Effector CD4-positive, alpha-beta T cell (primary cell): ENCODE measurements at places on chromosomes 2 and 18.

- DNase-seq: no peak
These were observed 44.0 kb downstream of the COLEC12 start for GRCh38 chr18:456361-457139.

DNA sequence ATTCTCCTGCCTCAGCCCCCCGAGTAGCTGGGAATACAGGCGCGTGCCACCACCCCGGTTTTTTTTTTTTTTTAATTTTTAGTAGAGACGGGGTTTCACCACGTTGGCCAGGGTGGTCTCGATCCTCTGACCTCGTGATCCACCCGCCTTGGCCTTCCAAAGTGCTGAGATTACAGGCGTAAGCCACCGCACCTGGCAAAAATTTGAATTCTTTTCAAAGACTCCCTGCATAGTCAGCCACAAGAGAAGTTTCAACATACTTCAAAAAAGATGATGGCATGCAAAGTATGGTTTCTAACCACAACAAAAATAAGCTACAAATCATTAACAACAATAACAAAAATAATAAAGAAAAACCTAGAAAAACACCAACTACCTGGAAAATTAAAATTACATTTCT is 22.0 kb downstream of the HYCC2 start:
- no peak for DNase-seq

DNA sequence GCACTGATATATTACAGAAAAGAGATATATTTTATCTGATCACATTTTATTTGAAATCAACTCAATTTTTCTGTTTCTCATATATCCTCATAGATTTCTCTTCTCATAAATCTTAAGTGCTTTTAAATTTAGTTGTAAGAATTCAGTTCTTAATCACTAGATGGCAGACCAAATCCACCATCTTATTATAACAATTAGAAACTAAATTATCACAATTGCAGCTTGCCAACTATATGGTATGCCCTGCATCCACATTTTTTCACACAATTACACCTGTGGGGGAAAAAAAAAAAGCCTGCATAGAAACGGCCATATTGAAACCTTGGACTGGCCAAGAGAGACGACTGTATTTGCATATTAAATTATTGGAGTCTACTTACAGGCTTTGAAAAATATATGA is 64.4 kb downstream of the COL5A2 start:
- no peak for DNase-seq

GRCh38 chr2:8833853-8834252 is 3.6 kb downstream of the KIDINS220 start:
- DNase-seq: no peak

DNA sequence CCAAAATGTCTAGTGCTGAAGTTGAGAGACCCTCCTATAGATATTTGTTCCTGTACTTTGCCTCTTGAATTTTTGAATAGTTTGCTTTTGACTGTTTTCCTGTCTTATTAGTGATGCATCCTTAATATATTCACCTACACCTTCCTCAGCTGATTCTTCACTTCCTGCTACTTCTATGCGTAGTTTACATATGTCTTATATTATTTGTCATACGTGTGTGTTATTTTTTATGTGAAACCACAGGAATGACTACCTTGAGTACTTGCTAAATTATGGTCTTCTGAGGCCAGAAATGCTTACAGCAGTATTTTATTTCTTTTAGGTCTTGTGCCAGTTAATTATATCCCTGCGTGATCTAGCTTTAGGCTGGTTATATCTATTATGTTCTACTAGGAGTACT is 9.9 kb downstream of the UBE2E3 start:
- no peak for DNase-seq

DNA sequence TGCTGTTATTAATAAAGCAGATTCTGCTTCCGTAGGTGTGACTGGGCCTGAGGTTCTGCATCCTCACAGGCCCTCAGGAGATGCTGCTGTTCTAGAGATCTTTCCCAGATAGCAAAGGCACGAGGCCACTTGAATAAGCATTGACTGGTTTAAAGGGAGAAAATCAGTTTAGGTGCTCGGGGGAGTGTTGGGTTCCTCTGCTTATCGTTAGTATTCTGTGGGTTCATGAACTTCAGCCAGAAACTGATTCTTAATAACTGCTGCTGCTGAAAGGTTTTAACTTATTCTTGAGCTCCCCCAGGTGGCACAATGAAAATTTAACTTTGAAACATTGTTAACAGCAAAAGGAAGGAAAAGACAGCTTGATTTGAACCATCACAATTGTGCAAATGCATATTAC is 56.9 kb downstream of the ITGA6 start:
- no peak for DNase-seq

DNA sequence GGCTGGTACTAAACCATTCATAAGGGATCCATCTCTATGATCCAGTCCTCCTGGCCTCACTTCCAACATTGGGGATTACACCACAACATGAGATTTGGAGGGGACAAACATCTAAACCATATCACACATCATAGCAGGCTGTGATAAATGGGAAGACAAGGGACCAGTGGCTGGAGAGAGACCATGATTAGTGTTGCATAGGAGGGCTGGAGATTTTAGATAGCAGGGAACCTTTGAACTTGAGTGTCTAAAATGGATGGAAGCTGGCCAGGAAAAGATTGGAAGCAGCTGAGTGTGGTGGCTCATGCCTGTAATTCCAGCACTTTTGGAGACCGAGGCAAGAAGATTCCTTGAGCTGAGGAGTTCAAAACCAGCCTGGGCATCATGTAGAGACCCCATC is 12.4 kb upstream of the SCG2 start:
- no peak for DNase-seq
